NCI-H187 treated with DMSO at 0.1 percent for 48 hours (cell line): ENCODE measurements at places on chromosomes 3 and 15.

GRCh38 chr3:159488602-159489001, 500.0 kb upstream of the IL12A start:
- no peak for DNase-seq

DNA sequence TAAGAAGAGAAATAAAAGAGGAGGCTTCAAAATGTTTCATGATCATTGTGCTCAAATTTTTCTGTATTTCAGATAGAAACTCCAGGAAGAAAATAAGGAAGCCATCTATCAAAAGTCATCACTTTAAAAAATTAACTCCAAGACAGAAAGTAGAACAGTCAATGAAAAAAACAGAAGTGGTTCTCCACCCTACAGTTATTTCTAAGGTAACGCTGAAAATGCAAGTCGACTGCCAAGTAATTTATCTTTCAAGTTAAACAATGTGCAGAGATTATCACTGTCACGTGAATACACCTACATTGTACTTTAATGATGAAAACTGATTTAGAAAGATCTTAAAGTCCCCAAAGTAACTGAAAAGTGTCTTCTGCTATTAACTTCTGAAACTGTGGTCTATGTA, 78.5 kb upstream of the SNRPA1 start:
- no peak for DNase-seq

DNA sequence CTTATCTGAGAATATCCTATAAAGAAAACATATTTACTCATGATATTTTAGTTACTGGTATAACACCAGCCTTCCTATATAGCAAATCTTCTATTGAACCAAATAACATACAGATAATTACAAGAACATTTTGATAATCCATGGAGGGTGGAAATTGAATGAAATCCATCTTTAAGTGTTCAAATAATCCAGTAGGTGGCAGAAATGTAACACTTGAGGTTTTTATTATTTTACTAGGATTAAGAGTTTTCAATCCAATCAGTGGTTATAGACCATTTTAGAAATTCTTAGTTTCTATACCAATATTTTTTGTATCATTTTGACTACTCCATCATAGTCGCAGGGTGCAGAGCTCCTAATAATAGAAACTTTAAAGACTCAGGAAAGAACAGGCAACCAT, 101.9 kb upstream of the KCNH8 start:
- DNase-seq: no peak

- no peak for DNase-seq
Observed at GRCh38 chr3:11587766-11588165, 55.9 kb downstream of the VGLL4 start.

GRCh38 chr3:72679540-72680198, 168.6 kb downstream of the SHQ1 start:
- DNase-seq: no peak

GRCh38 chr3:183924543-183924942, 39.9 kb upstream of the PARL start:
- DNase-seq: no peak

DNA sequence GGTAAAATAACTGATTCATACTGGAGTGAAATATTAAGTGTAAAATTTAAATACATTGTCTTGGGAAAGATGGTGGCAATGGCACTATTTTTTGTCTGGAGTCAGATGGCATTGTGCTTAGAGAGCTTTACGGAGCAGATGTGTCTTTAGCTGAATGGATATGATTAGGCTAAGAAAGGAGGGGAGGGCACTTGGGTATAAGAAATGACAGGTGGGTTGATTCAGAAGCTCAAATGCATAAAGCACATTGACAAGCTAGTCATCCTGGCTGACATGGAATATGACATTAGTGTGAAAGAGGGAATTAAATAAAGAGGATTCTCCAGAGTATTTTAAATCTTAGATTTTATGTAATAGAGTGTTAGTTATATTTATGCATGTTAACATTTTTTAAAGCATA, 570.1 kb upstream of the CBLB start:
- DNase-seq: no peak

- DNase-seq: no peak
Observed at GRCh38 chr3:131619821-131620220, 117.0 kb upstream of the MRPL3 start.

DNA sequence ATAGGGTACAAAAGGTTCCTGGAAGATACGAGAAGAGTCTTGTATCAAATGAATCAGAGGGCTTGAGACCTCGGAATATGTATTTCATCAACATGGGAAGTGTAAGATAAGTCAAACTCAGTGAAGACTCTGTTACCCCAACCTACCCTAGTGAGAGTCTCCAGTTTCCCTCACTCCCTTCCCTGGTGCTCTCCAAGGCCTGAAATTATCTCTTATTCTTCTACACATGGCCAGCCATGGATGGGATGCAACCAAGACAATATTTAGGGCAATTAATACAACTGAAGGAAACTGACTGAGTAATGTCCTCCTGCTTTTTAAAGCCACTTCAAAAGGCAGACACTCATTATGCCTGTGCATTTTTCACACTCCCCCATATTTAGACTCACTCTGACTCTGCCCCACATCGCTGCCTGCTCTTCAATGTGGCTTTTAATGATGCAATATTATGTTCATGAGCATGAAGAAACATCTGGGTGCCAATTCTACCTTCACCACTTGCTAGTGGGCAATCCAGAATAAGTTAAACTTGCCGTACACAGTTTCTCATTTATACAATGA, 137.1 kb upstream of the THBS1 start:
- no peak for DNase-seq

- DNase-seq: no peak
Observed at GRCh38 chr3:12489368-12489767, 5.1 kb downstream of the TSEN2 start.

DNA sequence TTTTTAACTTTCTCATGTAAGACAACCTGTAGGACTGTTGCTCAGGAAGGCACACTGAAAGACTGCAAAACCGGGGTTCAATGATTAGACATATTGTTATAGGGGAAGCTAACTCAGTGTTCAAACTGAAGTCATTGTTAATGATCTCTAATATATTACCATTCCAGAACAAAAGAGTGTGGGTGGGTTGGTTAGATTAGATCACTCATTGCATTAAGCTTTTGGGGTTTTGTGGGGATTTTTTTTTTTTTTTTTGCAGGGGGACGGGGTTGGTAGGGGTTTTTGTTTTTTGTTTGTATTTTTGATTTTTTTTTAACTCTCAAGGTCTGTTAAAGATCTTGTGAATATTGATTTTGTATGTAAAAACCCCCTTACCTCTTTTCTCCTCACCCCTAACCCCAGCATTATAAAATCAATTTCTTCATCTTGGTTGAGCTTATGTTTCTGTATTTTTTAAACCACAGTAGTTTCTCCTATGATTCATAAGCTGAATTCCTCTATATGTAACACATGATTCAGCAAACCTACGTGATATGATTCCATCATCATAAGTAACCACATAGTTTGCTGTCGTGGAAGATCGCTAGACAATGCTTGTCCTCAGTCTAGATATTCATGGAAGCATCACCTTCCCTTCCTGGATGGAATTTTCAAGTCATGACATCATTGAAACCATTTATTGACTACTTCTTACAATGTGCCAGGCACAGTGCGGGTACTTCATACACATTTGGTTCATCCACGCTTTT, 544.1 kb upstream of the MDFIC2 start:
- DNase-seq: no peak

DNA sequence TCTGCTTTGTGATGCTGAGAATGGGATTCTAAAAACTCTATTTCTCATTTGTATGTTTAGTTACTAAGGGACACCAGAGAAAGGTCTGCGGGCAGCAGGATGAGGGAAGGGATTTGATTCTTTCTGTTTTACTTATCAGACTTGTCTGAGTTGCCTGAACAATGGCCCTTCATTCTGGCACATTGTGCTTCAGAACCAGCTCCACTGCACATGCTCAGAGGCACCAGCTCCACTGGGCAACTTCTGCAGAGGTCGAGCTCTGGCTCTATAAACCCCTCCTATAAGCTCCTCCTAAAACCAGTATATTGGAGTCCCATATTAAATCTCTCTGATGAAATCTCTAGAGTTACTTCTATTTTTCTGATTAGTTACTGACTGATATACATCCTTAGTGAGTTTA, 453.2 kb upstream of the CDIN1 start:
- no peak for DNase-seq

DNA sequence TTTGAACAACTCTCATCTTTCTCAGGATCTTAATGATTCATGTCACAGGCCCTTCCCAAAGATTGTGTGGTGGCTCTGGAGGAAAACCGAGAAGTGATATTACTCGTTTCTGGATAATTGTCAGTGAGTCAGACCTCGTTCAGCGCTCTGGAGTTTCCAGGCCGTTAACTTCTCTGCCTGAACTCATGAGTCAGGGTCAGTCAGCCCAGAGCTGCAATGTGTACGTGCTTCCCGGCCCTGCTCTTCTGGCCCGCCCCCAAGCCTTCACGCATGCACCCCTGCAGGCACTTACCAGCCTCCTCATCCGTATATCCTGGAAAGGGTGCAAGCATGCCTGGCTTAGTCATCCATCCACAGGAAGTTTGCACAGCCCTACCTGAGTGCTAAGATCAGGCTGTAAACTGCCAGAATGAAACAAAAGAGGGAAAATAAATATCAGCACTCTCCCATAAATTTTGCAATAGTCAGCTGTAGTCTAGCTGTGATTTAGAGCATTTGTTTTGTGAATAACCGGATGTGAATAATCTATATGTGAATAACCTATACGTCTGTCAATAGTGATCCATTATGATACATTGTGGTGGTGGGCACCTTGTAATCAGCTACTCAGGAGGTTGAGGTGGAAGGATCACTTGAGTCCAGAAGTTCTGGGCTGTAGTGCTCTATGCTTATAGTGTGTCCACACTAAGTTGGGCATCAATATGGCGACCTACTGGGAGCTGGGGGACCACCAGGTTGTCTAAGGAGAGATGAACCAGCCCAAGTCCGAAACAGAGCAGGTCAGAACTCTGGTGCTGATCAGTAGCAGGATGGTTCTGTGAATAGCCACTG, 35.3 kb upstream of the SEMA4B start:
- DNase-seq: no peak

GRCh38 chr15:97962263-97962662, 1.8 kb downstream of the ARRDC4 start:
- no peak for DNase-seq

GRCh38 chr3:119558626-119559317, 642 bp downstream of the CD80 start:
- DNase-seq: no peak

GRCh38 chr3:2579206-2579605, 480.5 kb downstream of the CNTN4 start:
- DNase-seq: no peak

DNA sequence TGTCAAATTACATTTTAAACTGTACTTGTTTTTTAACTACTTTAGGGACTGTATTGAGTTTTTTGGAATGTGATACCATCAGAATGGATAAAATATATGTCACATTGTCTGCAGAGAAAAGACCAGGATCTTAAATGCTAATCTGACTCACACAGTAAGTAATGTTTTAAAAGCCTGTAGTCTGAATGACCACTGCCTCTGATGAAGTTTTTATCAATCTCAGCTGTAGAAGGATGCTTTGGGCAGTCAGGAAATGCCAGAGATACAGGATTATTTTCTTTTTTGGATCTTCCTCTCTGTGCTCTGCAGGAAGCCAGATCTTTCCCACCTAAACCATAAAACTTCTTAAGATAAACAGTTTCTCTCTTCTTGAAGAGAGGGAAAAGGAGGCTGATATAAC, 73.1 kb upstream of the PRTG start:
- DNase-seq: no peak

GRCh38 chr15:75823860-75824613, 19.2 kb upstream of the UBE2Q2 start:
- no peak for DNase-seq

- DNase-seq: no peak
Observed at GRCh38 chr15:79656151-79657000, 224.2 kb downstream of the MINAR1 start.

GRCh38 chr3:149784064-149784704, 8.2 kb downstream of the ANKUB1 start:
- DNase-seq: no peak

DNA sequence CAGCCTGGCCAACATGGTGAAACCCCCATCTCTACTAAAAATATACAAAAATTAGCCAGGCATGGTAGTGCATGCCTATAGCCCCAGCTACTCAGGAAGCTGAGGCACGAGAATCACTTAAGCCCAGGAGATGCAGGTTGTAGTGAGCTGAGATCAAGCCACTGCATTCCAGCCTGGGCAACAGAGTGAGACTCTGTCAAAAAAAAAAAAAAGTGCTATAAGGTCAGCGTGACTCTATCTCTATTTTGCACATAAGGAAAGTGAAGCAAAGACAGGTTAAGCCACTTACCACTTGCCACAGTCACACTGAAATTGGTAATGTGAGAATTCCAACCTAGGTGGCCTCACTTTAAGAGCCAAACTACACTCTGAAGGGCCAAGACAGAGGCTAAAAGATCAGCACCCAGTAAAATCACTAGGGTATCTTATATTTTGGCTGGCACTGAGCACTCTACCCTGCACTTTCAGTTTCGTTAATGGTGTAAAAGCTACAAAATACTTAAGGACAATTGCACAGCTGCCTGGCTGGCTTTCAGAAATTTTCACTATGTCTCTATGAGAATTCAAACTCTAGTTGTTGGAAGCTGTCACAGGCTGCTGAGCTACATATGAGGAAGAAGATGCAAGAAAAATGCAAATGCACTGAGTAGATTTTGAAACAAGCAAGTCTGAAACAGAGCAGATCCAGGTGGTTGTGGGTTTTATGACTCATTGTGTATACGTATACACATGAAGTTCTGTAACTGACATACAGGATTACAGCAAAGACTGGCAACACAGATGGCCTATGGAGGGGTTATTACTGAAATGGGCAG, 32.7 kb downstream of the TRANK1 start:
- DNase-seq: no peak

DNA sequence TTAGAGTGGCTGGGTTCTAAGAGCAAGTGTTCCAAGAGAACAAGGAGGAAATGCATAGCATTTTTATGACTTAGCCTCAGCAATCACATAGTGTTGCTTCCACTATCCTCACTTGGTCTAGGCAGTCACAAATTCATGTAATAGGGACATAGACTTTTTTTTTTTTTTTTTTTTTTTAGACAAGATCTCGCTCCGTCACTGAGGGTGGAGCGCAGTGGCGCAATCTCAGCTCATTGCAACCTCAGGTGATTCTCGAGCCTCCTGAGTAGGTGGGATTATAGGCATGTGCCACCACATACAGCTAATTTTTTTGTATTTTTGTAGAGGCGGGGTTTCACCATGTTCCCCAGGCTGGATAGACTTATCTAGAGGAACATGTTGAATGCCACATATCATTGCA, 4.7 kb upstream of the GNB4 start:
- DNase-seq: no peak
